ENCODE measurements at places on chromosomes 2 and 18. TPM values are rescaled to one million over a fixed set of nuclear protein-coding genes. Genes with fewer than 3 reads are reported as not detected.

Gene CYS1
- total RNA-seq = 14.2 TPM

Gene KATNAL2
- total RNA-seq = 1.7 TPM

Gene KLHL14
- total RNA-seq = 1.5 TPM

Gene OXER1
- total RNA-seq = 5.8 TPM

Gene ESPNL
- total RNA-seq = 0.33 TPM

Gene DSEL
- 6.9 TPM for total RNA-seq

Gene SPP2
- not detected for total RNA-seq

Gene PROKR1
- not detected for total RNA-seq

Gene SETBP1
- 28.4 TPM for total RNA-seq

Gene ALPG
- not detected for total RNA-seq

Gene KIF1A
- 4.4 TPM for total RNA-seq

Gene ALPI
- total RNA-seq = not detected

Gene KCNJ13
- total RNA-seq = not detected

Gene CRYBA2
- not detected for total RNA-seq
